ENCODE measurements at places on chromosomes 3 and 15.

DNA sequence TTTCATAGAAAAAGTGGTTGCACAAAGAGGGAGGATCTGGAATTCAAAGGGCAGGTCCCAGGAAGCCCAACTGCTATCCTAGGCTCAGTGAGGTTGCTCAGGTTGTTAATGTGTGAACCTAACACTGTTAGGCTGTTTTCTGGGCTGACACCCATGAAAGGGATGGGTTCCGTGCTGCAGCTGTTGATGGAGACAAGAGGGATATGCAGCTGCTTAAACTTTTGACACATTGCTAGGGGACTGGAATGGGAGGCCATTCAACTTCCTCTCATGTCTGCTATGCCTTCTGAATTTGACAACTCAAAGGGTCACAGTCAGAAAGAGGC, 198.0 kb upstream of the NR2E3 start:
- DNase-seq: no peak

DNA sequence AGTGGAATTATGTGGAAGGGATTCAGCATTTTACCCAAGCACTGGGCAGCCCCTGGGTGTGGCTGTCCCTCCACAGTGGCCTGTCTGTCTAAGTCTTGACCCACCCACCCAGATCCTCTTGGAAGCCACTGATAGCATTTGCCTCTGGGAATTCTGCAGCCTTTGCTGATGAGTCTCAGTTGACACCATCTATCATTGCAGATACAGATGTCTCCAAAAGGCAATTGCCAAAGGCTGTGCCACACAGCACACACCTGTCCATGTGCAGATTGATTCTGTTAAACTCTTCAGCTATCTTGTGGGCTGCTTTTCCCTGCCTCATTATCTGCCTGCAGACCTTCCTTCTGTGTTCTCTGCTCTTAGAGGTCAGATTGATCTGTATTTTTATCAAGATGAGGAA, 18.1 kb downstream of the CX3CR1 start:
- no peak for DNase-seq

DNA sequence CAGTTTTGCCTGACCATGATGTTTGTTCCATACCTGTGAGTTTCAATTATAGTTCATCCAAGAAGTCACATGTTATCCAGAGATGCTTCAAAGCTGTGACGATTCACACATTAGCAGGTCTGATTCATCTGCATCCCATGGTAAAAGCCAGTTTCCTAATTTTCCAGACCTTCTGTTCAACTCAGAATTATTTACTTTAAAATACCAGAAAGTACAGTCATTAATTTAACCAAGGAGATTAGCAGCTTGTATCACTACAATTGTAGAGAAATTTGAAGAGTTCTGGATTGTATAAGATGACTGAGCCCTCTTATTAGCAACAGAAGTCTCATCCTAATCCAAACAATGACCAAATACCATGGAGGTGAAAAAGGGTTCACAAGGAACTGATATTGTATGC, 76.1 kb upstream of the THBS1 start:
- no peak for DNase-seq

- DNase-seq: no peak
Measured at GRCh38 chr3:10834951-10835350, 18.9 kb downstream of the SLC6A11 start.

- no peak for DNase-seq
Measured at GRCh38 chr3:149975919-149976318, 5.2 kb upstream of the PFN2 start.
